Mesendoderm (in vitro differentiated cells): ENCODE measurements at places on chromosomes 7 and 10.
A peak's percentile ranks its signal among the peaks of the same experiment; 100 is the strongest.

DNA sequence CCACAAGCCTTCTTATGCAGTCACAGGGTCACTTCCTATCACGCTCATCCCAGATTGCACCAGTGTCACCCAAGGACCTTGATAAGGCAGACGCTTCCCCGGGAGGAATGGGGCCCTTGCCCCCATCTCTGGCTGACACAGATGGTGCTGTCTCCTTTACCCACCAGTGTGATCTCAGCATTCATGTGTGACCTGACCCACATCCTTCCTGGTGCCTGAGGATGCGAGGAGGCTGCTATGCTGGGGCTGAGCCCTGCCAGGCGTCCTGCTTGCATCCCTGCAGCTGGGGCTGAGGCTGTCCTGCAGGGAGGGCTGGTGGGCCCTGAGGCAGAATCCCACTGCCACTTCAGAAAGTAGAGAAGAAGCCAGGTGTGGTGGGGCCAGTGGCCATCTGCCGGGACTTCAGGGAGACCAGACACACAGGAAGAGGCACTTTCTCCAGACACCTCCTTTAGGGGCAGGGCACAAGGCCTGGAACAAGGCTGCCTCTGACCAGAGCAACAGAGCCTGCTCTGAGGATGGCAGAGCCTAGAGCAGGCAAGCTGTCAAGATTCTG is 35.3 kb downstream of the RASGEF1A start:
- no peak for DNase-seq

- peak; percentile 12 for DNase-seq
Observed at GRCh38 chr10:117539903-117540639, 2.5 kb upstream of the EMX2 start.

DNA sequence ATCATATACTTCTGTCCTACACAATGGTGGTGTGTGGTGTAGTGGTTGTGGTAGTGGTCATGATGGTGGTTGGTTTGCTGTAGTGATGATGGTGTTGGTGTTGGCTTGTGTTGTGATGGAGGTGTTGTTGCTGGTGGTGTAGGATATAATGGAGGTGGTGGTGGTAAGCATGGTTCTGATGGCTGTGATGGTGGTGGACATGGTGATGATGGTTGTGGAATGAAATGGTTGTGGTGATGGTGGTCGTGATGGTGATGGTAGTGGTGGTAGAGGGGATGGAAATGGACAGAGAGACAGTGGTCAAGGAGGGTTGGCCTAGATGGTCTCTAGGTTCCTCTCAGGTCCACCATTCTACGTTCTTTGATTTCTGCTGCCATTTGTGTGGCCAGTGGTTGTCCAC is 44.7 kb downstream of the FAM241B start:
- DNase-seq = no peak

GRCh38 chr7:2905027-2905426 is 60.9 kb upstream of the GNA12 start:
- no peak for DNase-seq

DNA sequence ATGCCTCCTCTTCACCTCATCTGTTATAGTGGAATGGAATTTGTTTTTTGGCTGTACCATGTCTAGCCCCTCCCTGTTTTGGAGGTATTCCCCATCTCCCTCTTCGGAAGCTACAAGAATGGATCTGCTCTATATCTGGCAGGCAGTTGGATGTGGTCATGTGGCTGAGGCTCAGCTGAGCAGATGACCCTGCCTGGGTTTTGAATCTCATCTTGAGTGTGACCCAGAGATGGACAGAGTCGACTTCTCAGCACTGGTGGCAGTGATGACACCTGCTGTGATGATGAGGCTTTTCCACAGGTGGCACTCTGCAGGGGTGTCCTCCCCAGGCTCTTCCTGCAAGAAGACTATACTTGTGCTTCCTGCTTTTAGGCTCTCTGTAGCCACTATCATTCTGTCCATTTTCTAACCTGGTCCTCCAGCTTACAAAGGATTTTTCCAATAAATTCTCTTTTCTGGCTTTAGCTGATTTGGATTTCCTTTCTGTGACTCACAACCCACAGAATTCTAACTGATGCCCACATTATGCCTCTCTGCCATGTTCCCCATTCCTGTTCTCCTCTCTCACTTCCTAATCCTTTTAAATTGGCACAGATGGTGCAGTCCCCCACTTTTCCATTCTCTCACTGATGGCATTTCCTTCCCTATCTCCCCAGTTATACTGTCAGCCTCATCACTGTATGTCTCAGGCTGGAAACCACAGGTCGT is 7.5 kb upstream of the ARHGAP22 start:
- no peak for DNase-seq

- DNase-seq = no peak
Observed at GRCh38 chr7:123190109-123190831, 9.5 kb downstream of the SLC13A1 start.

GRCh38 chr10:43700306-43700705 is 51.6 kb upstream of the ZNF32 start:
- no peak for DNase-seq

DNA sequence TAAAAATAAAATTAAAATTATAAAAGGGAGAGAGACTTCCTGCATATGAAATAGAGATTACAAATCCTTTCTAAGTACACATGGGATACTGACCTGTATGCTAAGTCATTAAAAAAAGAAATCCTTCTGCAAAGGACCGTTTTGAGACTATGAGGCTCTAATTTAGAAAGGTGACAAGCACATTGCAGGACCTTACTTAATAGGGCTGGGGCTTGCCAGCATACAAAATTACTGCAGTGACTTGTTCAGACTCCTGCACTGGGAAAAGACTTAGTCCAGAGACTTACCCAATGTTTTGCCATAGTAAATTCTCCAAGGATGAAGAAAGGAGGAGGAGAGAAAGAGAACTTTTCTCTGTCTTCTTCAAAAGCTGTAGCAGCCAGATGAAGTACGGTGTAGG is 193.6 kb downstream of the KCNMA1 start:
- DNase-seq = no peak

DNA sequence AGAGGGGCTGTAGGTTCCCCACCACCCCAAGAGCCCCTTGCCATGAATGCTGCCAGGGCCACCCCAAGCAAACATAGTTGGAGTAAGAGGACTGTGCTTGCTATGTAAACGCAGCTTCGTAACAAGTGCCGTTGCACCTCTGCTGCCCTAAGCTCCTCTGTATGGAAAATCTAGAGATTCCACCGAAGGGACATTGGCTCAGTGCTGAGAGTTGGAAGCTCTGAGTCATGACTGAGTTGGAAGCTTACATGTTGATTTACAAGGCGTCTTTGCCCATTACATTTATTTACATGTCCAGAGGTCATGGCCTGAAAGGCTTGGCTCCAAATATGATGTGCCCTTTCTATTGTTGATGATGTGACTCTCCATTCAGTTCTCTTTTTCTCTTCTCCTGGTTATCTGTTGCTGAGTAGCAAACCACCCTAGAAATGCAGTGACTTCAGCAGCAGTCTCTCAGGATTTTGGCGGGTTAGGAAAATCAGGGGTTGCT is 233.1 kb upstream of the TCF7L2 start:
- DNase-seq = peak; percentile 57

- peak; percentile 33 for DNase-seq
Observed at GRCh38 chr7:8441106-8441965, 7.9 kb downstream of the NXPH1 start.

DNA sequence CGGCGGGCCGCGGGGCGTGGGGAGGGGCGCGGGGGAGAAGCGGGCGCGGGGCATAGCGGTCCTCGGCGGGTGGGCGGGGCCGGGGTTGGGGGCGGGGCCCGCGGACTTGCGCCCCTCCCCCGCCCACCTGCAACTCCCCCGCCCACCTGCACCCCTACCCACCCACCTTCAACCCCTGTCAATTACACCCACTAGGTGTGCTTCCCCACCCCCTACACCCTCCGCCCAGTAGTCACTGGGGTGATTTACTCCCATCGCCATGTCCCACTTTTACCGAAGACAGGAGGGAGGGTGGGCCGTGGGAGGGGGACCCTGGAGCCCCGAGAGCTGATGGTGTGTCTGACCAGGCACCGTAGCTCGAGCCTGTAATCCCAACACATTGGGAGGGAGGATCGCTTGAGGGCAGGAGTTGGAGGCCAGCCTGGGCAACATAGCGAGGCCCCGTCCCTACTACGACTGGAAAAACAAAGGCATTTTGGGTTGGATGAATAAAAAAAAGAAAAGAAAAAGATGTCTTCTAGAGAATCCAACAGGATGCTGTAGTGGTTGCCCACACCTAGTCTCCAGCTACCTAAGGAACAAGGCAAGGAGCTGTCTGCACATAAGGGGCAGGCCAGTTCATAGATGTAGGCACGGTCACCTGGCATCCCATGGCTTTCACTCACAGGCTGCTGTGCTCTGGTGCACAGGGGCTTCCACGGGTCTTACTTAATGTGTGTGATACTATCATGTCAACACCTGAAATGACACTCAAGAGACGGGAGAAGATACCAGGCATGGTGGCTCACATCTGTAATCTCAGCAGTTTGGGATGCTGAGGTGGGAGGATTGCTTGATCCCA is 761 bp downstream of the KCTD7 start:
- DNase-seq = no peak

GRCh38 chr10:47322300-47323061 is at the start of gene GDF2:
Gene GDF2 (plus strand): TSS chr10:47322454. CDS start chr10:47322669, 215 bp downstream.
- DNase-seq = no peak

DNA sequence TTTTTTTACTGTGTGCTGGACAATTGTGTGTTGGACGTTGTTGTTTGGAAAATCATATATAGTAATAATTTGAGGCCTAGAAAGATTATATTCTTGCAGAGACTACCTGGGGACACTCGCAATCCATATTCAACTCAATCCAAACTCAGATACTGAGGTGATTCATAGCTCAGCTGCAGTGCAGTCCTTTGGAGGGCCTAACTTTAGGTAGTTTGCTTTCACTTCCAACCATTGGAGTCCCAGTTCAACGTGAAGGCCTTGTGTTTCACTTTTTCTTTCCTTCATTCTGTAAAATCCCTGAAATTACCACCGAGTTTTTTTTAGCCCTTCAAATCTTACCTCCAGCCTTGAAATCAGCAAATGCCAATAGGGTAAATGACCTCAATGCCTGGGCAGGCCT is 32.3 kb downstream of the ATRNL1 start:
- DNase-seq = no peak

- DNase-seq = no peak
Observed at GRCh38 chr7:127751490-127752448, 99.8 kb downstream of the SND1 start.

- DNase-seq = no peak
Observed at GRCh38 chr7:24968165-24968564, 11.8 kb downstream of the OSBPL3 start.

DNA sequence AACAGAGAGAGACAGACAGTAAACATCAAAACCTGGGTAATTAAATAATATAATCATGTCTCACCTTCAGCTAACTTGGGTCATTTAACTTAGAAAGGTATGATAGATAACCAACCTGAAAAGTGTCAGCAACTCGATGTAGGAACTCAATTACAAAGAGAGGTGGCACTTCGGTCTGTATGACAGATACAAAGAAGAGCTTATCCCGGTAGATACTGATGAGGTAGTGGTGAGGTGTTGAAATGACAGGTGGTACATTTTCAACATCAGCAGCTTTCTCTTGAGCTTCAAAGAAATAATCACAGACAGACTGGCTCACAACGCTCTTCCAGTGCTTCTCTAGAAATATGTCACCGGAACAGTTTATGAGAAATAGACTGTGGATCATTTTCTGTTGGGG is 12.6 kb downstream of the AP3M1 start:
- DNase-seq = peak; percentile 19

GRCh38 chr7:82816272-82816671 is 346.4 kb downstream of the PCLO start:
- DNase-seq = peak; percentile 57
